Activated T-cell treated with anti-CD3 and anti-CD28 coated beads for 4 hours (primary cell): ENCODE measurements at places on chromosomes 13 and 19.

DNA sequence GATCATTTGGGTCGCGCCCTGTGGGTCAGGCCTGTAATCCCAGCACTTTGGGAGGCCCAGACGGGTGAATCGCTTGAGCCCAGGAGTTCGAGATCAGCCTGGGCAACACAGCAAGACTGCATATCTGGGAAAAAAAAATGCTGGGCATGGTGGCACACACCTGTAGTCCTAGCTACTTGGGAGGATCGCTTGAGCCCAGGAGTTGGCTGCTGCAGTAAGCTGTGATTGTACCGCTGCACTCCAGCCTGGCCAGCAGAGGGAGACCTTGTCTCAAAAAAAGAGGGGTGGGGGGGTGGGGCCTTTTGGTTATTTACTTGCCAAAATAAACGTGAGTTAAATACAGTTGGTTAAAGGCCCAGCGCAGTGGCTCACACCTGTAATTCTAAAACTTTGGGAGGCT lies 9.8 kb upstream of the ZNF544 start:
- no peak for DNase-seq

DNA sequence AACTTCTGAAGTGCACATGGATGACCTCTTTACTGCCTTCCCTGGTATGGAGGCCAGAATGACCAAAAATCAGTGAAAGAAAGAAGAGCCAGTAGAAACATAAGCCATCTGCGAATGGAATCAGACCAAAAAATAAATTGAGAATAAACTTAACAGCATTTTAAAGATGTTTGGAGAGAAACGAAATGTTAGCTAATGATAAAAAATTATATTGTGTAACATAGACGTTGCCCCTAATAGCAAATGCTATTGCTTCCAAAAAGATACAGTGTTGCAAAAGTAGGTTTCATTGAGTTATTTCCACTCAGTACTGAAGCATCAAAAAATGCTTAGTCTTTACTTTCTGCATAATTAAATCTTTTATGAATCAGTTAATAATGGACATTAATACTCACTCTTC lies 371.7 kb downstream of the LIG4 start:
- DNase-seq, result no peak

GRCh38 chr13:75226092-75226491 lies 255.9 kb downstream of the TBC1D4 start:
- no peak for DNase-seq

DNA sequence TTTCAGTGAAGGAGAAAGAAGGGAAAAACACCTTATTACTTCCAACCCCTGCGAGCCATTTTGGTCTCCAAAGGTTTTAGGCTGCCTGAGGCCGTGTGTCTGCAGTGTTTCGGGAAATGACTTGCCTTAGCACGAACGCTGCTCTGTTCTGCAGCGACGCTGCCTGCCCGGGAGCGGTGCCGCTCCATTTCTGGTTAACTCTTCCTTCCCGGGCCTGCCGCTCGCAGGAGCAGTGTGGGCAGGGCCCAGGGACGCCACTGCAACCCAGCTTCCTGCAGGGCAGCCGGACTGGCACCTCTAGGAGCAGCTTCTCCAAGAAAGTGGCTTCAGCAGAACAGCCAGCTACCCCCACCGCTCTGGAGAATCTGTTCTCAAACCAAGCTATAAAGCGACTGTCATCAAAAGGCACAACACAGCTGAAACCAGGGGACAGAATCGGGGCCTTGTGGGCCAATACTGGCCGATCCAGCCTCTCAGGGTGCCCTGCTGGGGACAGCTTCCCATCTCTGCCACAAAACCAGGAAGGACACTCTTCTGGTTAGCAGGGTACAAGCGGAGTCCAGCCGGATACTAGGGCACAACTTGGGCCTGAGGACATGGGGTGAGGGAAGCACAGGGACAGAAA lies 72.2 kb downstream of the KCTD15 start:
- no peak for DNase-seq

- no peak for DNase-seq
Observed at GRCh38 chr19:50427997-50428425, 4.7 kb upstream of the MYBPC2 start.

DNA sequence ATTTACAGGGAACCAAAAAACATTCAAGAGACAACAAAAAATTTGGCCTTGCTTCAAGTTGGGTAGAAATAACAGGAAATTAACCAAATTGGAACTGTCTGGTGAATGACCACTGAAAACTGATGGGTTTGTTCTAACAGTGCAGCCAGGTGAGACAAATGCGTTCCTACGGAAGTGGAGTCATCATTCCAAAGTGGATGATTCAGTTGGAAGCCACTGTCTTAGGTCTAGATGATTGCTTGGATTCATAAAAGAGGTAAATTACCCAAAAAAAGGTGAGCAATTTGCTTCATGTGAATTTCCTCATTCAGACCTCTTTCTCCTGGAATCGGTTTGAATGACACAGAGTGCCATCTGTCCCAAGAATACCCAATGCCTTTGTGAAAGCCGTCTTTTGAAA lies 87.1 kb upstream of the IPO5 start:
- no peak for DNase-seq

GRCh38 chr13:55073000-55073399 lies 2044.4 kb downstream of the OLFM4 start:
- no peak for DNase-seq

DNA sequence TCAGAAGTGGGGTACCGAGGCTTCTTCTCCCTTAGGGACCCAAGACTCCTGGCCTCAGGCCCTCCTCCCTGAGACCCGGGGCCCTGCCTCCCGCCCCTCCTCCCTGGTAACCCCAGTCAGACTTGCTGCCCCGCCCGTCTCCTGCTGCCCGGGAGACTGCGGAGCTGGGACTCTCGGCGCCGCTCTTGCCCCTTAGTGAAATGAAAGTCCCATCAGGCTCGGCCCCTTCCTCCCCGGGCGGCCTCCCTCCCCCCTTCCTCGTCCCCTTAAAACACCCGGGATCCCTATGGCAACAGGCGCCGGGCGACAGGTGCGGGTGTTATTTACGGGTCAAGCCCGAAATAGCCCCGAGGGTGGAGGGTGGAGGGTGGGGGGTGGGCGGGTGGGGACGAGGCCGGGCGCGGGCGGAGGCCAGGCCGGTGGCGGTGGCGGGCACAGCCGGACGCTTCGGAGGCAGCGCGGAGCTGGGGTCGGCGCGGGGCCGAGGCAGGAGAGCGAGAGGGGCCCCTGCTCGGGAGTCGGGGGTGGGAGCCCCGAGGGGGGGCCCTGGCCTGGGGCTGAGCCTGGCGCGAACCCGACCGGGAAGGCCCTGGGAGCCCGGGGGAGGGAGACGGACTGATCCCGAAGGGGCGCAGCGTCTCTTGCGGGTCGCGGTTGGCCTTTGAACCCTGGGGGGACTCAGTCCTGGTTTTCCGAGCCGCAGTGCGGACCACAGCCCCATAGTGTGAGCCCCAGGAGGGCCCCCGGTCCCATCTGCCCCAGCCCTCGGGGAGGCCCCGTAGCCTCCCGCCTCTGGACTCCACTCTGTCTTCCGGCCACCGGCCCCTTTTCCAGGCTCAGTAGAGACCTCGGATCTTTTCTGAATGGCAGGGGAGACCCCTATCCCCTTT lies at the start of gene CACNG6:
Gene CACNG6 (plus strand): TSS at position 414 of the 890 bp plus-strand sequence. CDS start 1,241 bp downstream, outside the sequence.
- no peak for DNase-seq

DNA sequence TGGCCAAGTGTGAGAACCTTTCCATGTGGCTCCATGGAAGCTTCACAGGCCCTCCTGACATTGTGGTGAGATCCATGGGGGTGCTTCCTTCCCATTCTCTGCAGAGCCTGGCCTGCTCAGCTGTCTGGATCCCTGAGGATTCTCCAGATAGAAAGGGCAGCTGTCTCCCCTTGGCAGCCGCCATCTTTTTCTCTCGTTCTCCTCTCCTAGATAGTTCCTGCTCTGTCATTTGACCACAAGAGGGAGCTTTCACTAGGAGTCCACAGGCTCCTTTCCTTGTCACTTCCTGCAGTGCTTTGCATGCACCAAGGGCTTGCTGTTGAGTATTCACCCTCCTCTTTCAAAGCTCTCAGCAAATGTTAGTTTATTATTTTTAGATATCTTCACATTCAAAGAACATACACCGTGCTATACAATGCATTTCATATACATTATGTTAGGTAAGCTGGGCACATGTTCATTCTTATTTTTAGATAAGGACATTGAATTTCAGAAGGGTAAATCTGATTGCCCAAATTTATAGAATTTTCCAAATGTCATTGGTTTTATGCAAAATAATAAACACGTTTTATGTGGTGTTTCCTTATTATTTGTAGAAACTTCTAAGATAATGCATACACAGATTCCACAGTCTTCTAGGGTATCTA lies 133.2 kb downstream of the FRY start:
- DNase-seq, result no peak

DNA sequence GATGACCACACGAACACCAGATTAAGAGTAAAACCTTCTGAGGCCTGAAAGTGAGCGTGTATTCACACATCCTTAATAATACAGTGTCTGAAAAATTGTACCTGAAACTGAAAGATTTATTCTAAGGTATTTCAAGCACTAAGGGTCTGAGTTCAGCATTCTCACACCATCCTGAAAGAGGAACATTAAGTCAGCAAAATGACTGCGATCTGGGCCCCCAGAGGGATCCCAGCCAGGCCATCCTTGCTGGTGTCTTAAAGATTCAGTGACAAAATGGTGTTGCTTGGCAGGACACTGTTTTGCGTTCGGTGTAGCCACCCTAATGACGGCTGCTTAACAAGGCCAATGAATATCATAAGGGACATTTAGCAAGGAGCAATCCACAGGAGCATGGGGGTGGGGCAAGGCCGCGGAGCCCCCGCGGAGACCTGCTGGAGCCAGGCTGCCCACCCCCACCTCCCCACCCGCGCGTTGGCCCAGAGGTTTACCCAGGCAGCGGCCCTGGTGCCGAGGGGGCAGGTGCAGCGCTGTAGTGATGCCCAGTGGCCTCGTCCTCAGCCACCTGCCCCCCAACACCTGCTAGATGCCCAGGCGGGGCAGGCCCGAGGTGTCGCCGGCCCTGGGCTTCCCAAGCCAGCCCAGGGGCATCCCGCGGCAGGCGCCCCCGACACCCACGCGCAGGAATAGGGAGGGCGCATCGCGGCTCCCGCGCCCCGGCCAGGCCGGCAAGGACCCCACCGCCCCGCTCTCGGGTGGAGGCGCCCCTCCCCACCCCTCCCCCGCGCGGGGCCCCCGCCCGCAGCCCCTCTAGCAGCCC lies 742 bp downstream of the NALCN start:
- DNase-seq, result no peak

DNA sequence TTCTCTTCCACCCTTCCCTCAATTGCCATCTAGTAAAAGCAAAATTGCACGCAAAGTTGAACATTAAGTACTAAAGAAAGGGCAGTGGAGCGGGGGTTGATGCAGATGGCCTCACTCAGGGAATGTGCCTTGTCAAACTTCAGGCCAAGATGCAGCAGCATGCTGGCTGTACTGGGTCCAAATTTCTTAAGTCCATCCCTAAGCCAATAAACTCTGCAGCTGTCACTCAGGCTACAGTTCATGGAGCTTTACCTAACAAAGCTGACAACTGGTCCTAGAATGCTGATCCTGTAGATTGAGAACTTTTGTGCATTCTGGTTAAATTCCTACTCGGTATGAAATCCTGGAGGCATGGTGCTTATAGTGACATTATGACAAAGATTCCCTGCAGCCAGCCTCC lies 88.4 kb downstream of the FOXO1 start:
- DNase-seq, result no peak

DNA sequence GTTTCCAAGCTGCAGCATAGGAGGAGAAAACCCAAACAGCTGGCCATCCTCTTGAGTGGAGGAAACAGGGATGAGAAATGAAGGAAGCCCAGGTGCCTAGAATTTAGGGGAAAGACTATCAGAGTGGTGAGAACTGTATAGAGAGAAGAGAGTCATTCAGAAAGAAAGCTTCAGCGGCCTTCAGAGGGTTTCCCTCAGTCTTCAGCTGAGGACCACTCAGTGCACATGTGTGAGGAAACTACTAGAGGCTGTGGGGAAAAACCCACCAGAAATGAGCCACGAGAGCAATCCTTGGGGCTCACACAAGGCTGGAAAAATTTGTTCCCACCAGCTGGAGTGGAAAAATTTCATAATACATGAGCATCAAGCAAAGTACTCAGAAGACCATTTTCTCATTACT lies 35.2 kb upstream of the CPB2 start:
- DNase-seq, result no peak

DNA sequence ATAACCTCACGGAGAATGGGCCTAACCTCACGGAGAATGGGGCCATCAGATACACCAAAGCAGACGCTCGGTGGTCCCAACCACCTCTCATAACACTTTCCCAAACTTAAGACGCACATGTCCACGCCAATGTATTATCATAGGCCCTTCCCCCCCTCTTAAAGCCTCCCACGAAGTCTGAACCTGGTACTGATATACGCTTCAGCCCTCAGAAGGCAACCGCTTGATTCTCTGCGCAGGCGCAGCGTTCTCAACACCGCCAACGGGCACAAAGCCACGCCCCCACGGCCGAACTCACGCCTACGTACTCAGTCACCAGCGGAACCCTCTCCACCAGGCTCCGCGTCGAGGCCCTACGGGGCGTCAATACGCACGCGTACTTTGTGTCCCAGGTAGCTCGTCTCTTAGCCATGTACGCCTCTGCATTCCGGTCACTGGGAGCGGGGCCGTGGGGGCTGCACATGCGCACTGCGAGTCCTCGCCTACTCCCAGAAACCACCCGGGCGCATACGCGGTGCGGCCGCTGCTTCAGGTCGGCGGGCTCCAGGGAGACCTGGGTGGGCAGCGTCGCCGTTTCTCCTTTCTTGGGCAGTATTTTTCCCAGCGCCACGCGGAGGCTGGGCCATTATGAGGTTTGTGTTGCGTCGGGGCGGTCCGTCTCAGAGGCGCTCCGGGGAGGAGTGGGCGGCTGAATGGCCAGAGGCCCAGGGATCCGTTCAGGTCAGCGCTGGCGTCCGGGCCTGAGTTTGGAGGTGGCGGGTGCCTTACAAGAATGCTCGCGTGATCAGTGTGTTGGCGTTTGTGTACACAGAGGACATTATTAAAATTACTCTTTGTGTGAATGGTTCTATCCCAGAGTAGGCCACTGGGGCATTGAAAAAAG lies 25.3 kb downstream of the ZNF582 start:
- DNase-seq, result peak; percentile 58

- no peak for DNase-seq
Observed at GRCh38 chr13:23673354-23673753, 103.1 kb downstream of the TNFRSF19 start.

DNA sequence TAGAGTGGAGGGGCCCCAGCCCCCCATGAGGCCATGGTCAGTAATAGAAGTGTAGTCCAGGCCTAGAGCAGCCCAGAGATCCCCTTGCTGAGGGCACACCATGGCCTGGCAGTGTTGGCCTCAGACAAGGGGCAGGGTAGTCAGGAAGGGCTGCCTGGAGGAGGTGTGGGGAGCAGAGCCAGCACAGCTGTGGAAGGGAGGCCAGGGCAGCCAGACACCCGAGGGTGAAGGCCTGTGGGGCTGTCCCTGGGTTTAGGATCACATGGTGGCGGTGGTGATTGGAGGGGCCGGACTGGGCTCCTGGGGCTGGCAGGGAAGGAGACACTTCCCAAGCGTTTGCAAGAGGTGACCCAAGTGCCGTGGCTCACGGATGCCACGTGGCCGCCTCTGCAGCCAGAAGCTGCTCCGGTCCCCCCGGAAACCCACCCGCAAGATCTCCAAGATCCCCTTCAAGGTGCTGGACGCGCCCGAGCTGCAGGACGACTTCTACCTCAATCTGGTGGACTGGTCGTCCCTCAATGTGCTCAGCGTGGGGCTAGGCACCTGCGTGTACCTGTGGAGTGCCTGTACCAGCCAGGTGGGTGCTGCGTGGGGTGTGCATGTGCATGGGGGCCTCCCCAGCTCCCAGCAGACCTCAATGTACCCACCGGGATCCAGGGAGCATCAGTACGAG lies 11.6 kb upstream of the TEKTIP1 start:
- no peak for DNase-seq

- DNase-seq, result peak; percentile 35
Observed at GRCh38 chr19:16897029-16897855, 8.4 kb downstream of the F2RL3 start.

GRCh38 chr13:48475230-48475629 lies 57.6 kb downstream of the RCBTB2 start:
- DNase-seq, result no peak

- DNase-seq, result peak; percentile 4
Observed at GRCh38 chr19:21202865-21203494, 61.1 kb downstream of the ZNF431 start.
